ENCODE measurements at places on chromosomes 2 and 18. TPM values are rescaled to one million over a fixed set of nuclear protein-coding genes. Genes with fewer than 3 reads are reported as not detected.

- DNase-seq = no peak
Observed at GRCh38 chr2:99861376-99861760, 281.0 kb downstream of the AFF3 start.

DNA sequence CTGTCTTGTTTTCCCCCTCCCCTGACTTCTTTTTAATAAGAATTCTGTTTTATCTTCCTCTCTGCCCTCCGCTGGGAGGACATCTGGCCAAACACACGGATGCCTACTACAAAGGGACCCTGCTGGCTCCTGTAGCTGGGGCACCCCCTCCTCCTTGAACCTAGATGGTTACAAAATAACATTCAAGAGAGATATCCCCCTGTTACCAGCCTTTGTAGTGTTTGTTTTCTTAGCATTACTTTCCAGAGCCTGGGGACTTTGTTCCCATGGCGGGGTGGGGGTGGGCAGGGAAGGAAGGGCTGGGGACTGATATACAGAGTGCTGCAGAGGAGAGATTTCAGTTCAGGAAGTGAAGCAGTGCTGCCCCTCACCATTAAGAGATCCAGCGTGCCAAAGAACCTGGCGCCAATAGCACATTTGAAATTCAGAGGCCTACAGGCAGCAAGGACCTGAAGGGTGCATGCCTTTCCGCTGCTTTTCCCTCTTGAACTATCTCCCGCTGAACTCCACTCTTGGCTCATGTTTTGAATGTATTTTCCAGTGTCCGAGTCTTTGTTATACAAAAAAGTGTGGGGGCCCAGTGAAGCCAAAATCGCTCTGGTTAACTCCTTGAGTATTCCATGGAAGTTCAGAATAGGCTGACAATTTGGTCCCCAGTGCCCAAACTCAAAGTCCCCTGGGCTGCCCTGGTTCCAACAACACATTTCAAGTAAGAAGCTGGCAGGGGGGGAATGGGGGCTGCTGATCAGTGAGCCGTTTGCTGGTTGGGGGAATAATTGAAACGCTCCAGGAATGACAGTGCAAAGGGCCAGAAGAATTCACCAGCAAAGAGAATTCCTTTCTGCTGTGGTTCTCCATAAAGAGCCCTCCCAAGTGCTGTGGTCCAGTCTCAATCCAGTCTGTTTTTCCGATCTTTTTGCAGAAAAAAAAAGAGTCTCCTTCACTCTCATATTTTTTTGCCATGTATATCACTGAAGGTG is 94.8 kb upstream of the THOC1 start:
- DNase-seq = peak; percentile 95

Gene ACAA2
- total RNA-seq = 66.8 TPM

DNA sequence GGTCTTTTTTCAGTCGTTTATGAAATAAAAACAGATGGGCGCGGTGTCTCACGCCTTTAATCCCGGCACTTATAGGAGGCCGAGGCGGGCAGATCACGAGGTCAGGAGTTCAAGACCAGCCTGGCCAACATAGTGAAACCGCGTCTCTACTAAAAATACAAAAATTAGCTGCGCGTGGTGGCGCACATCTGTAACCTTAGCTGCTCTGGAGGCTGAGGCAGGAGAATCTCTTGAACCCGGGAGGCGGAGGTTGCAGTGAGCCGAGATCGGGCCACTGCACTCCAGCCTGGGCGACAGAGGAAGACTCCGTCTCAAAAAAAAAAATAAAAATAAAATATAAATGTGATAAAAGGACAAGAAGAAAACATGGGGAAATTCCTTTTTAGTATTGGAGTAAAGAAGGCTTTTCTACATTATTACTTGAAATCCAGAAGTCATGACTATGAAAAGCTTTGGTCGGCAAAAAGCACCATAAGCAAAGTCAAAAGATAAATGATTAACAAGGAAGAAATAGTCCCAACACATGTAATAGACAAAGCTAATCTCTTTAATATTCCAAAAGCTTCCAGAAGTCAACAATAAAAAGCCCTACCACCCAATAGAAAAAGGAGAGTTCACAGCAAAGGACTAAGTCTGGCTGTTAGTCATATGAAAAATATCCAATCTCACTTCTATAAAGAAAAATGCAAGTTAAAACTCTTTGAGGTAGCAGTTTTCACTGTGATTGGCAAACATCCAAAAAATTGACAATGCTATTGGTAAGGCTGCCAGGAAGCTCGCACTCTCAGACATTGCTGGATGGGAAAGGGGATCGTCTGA is 1.4 kb upstream of the FAM168B start:
- peak; percentile 30 for DNase-seq

DNA sequence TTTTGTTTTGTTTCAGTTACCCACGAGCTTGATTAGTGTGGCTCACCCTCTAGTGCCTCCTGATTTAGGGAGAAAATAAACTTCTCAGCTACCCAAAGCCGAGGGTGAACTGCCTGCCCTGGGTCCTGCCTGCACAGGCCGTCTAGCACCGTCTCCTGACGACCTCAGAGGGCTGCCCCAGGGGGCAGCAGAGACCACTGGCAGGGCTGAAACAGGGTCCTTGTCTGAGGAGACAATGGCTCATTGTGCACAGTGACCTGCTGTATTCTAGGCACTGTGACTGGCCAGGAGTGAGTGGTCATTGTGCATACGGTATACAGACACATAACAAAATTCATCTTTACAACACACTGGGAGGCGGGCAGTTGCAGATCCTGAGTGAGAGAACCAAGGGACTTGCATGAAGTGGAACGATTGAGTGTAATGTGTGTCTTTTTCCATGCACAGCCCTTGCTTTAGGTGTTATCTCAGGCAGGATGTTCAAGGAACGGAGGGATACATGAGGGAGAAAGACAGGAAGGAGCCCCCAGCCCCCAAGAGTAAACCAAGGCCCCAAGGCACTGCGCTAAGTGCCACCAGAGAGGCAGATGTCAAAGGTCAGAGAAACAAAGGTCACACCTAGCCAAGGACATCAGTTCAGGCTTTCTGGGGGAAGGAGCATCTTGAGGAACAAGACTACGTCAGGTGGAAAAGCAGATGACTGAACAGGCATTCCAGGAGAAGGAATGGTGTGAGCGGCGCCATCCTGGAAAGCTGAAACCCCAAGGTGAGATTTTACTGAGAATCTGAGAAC is 421.3 kb downstream of the LPIN1 start:
- no peak for DNase-seq

Gene NT5C1B
- not detected for total RNA-seq

DNA sequence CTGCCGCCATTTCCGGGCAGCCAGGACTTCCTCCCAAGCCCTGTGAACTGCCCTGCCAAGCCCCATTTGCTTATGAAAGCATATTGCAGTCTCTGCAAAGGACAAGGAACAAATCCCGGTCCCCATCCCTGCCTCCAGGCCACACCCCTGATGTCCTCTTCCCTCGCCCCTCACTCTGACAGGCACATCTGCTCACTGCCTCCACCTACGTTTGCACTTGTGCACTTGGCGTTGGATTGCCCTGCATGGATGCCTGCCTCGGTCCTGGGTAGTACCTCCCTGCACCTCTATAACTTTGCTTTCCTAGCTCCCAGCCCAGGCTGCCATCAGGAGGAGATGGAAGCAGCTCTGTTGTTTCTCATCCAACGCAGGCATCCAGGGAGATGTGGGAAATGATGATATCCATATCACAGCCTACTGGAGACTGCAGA is 19.6 kb upstream of the RPL31 start:
- DNase-seq = no peak

DNA sequence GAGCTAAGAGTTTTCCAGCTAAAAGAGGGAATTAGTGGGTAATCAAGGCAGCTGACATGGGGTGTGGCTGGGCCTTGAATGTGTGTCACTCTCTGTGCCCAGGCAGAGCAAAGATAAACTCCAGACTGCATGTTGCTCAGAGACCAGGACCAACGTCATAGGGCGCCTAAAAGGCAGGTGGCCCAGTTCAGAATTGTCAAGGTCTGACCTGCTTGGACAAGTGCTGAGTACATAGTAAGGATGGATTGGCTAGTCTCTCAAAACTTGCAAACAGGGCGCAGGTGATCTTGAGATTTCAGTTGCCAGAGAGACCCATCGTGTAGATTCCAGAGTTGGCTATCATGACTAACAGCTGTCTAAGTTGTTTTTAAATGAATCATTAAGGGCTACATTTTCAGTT is 19.0 kb downstream of the CLUL1 start:
- DNase-seq = no peak

DNA sequence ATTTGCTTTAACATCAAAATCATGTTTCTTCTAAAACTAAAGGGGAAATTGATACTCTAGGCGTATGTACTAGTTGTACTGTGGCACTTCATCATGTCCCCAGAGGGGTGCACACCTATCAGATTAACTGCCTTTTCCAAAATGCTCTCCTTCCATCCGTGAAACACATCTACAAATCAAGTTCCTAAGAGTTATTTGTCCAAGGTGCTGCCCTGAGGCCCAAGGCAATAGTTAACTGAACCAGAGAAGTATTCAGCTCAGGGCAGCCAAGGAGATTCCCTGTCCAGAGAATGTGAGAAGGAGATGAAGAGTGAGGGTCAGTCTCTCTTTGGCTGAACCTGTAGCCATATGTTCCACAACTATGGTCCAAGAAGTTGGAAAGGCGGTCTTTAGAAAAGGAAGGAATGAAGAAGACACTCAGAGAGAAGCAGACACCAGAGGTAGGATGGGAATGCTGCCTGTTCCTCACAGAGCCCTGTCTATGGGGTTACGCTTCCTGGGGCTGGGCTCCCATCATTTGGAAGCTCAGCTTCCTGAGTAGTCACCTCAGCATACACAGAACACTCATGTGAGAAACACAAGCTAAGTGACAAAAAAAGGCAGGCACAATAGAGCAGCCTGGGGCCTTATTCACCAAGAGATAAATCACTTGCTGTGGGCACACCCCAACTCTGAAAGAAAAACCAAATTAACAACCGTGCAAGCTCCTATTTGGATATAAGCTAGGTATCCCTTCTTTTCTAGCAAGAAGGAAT is 55.6 kb downstream of the ANKRD44 start:
- peak; percentile 48 for DNase-seq

DNA sequence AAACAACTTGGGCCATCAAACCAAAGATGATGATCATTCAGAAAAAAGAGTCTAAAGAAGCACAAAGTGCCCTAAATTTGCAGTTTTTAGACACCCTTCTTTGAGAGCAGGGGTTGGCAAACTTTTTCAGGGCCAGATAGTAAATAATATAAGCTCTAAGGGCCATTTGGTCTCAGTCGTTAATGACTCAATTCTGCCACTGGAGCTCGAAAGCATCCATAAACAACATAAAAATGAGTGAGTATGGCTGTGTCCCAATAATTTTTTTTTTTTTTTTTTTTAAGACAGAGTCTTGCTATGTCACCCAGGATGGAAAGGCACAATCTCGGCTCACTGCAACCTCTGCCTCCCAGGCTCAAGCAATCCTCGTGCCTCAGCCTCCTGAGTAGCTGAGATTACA is 152.3 kb downstream of the DTNB start:
- DNase-seq = no peak

DNA sequence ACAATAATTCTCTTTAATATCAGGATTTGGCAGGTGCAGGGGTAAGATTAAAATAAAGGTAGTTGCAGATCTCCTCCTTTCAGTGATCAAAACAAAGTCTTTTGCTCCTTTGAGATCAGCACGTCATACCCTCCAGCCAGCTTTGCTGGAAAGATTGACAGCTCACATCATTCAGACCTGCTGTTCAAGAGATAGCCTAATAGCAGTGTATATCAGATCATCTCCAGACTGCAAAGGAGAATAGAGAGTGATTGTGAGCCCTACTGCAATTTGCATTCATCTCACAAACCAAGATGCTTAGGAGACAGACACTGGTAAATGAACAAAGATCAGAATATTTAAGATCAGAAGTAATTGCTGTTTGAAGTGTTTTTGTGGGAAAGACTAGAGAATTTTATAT is 135.8 kb upstream of the DSEL start:
- DNase-seq = peak; percentile 6

Gene GKN2
- total RNA-seq = not detected

GRCh38 chr18:78771496-78772359 is 207.9 kb upstream of the SALL3 start:
- no peak for DNase-seq

DNA sequence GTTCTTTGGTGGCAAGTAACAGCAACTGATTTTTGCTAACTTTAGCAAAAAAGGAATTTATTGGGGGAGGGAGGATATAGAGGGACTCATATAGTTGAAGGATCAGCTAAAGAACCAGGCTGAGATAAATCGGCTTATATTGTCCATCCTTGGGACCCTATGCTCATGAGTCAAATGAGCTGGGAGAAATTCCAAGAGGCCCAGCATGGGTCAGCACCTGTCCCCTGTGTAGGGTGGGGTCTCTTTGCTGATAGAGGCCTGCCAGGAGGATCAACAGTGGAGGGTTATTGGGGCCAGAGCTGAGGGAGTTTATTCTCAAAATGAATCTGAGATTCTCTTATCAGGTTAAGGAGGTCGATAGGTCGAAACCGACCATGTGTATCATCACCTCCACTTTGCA is 97.2 kb downstream of the VAPA start:
- peak; percentile 49 for DNase-seq

GRCh38 chr2:84526562-84526961 is 10.3 kb downstream of the DNAH6 start:
- no peak for DNase-seq

Data from muscle of leg (tissue), 16 donors.